ENCODE measurements at places on chromosomes 2 and 18. TPM values are rescaled to one million over a fixed set of nuclear protein-coding genes. Genes with fewer than 3 reads are reported as not detected.
A peak's percentile ranks its signal among the peaks of the same experiment; 100 is the strongest.

The DNER gene
- 1.3 TPM for total RNA-seq

The SCN2A gene
- total RNA-seq: 2.2 TPM

The CD28 gene
- total RNA-seq: 2.9 TPM

The NAT8 gene
- not detected for total RNA-seq

The PKDCC gene
- 131 TPM for total RNA-seq

GRCh38 chr2:85019121-85019520 is 48.2 kb downstream of the KCMF1 start:
- H3K27ac ChIP-seq: no peak overlapping the region
- H3K27me3 ChIP-seq: no peaks in the 10 kb centered on the region
- DNase-seq: no peak
- no peak overlapping the region for H3K4me3 ChIP-seq
- H3K4me1 ChIP-seq: no peaks in the 10 kb centered on the region

DNA sequence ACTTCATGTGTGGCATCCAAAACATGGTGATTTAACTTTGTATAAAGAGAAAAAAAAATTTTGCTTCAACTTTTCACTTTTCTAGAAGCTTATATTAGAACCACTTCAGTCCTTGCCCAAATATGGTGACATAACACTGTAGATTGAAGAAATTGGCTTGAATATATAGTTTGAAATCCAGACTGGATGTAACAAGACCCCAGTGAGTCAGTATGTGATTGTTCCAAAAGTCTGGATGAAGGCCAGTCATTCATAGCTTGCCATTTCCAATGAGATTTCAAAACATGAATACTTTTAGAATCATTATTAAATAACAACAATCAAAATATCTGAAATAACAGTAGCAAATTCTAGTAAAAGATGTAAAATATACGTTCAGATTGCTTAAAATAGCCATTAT is 104.8 kb upstream of the FN1 start:
- no peaks in the 10 kb centered on the region for H3K4me1 ChIP-seq
- H3K27ac ChIP-seq: no peak overlapping the region
- no peaks in the 10 kb centered on the region for H3K36me3 ChIP-seq
- no peaks in the 10 kb centered on the region for H3K27me3 ChIP-seq
- no peak for DNase-seq
- H3K4me3 ChIP-seq: no peak overlapping the region

DNA sequence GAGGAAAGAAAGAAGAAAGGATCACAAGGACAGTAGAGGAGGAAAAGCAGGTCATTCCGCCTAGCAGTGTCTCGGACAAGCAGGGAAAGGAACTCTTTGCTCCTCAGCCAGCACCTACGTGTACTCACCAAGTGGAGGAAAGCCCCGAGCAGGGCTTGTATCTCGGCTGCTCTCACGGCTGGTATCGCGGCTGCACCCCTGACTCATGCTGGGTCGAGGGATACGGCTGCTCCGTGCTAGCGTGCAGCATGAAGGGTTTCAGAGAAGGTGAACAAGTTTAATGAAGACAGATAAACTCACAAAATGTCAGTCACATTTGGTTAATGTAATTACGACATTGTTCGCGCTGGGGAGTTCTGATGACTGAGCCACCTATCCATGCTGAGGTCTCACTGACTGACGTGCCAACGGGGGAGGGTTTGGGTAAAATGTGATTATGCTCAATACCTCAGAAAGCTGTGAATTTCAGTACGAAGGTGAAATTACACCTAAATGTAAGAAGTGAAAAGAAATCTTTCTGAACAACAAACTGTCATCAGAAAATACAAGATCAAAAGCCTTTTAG is 112.1 kb upstream of the RNU4ATAC start:
- H3K27ac ChIP-seq: no peak overlapping the region
- no peak for DNase-seq
- no peak overlapping the region for H3K4me3 ChIP-seq
- no peaks in the 10 kb centered on the region for H3K4me1 ChIP-seq

DNA sequence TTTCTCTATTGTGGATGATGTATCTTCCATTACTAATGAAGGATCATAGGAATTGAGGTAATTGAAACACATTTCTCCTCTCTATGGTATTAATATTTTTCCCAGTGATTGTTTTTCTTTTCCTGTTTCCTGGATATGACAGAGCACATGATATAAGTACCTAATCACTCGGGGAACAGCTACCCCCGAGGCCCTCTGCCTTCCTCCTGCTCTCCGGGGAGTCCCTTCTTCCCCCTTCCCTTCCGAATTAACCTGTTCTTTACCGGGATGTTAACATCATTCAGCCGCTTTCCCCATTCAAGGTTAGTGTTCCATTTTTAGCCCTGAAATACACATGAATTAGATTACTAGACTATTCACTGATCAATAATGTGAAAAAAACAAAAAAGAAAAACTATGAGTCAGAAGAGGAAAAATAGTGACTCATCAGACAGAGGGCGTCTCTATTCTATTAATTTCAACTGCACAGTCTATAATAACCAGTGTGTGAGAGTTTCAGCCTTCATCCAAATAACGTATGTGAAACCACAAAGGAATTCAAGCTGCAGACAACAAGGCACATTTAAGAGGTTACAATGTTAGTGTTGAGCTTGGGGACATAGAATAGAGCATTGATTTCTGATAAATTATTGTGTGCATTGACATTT is 450.8 kb downstream of the DLGAP1 start:
- DNase-seq: no peak
- H3K27me3 ChIP-seq: no peaks in the 10 kb centered on the region
- H3K4me3 ChIP-seq: no peak overlapping the region
- no peak overlapping the region for H3K27ac ChIP-seq
- H3K4me1 ChIP-seq: no peaks in the 10 kb centered on the region

DNA sequence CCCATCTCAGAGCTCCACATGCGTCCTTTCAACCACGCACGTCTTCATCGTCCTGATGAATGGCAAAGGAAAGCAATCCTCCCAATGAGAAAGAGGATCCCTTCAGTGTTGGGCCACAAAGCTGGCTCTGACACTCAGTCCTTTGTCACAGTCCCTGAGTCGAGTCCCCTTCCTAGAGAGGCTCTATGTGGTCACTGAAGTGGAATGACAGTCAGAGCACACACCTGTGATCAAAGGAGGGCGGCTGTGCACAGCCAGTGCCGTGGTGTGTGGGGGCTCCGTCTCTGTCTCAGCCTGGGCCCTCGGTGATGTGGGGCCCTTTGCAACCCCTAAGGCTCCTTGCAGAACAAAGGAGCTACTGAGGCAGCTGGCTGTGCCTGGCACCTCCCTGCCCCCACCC is 157.3 kb upstream of the APCDD1 start:
- no peaks in the 10 kb centered on the region for H3K27me3 ChIP-seq
- no peak for DNase-seq
- H3K27ac ChIP-seq: no peak overlapping the region

- H3K4me1 ChIP-seq: no peaks in the 10 kb centered on the region
- no peaks in the 10 kb centered on the region for H3K36me3 ChIP-seq
- H3K27ac ChIP-seq: no peak overlapping the region
- H3K4me3 ChIP-seq: no peak overlapping the region
- H3K27me3 ChIP-seq: no peaks in the 10 kb centered on the region
Measured at GRCh38 chr2:43254331-43254730, 27.9 kb upstream of the ZFP36L2 start.

GRCh38 chr2:234957834-234958135 is 6.0 kb downstream of the SH3BP4 start:
- DNase-seq: no peak
- H3K4me3 ChIP-seq: no peak overlapping the region
- H3K27me3 ChIP-seq: no peaks in the 10 kb centered on the region
- no peaks in the 10 kb centered on the region for H3K36me3 ChIP-seq
- peaks cover 10% of the 10 kb centered on the region for H3K4me1 ChIP-seq

DNA sequence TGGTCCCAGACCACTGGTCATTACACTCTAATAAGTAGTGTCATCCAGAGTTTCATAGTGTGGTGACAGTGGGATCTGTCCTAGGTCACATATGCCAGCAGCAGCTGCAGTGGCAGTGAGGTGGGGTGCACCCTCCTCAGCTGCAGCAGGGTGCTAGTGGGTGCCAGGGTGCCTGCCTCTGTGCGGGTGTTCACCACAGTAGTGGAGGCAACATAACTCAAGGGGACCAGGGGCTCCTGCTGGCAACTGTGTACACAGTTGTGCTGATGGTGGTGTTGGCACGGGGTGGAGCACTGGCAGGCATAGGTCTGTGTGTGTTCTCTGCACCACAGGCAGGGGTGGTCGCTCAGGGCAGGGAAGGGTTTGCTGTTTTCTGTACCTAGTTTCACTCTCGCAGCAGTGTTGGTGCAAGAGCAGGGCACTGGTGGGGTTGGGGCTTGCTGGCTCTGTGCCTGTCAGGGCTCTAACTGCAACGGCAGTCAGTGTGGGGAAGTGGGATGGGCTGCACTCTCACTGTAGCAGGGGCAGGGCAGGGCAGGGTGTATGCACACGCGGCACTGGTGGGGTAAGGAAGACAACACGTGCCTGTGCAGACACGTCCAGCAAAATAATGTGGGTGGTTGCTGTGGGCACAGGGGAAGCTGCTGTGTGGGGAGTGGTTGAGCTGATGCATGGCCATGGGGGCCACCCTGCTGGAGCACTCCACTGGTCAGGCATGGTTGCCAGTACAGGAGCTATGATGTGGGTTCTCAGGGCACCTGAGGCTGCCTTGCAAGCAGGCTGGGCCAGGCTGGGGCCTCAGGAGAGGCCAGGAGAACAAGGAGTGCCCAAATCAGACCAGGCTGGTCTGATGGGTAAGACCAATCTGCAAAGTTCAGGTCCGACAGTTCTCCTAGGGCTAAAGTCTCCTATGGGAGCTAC is 226.6 kb downstream of the MEIS1 start:
- no peaks in the 10 kb centered on the region for H3K36me3 ChIP-seq
- DNase-seq: no peak
- H3K27ac ChIP-seq: no peak overlapping the region
- no peaks in the 10 kb centered on the region for H3K4me1 ChIP-seq
- no peak overlapping the region for H3K4me3 ChIP-seq

DNA sequence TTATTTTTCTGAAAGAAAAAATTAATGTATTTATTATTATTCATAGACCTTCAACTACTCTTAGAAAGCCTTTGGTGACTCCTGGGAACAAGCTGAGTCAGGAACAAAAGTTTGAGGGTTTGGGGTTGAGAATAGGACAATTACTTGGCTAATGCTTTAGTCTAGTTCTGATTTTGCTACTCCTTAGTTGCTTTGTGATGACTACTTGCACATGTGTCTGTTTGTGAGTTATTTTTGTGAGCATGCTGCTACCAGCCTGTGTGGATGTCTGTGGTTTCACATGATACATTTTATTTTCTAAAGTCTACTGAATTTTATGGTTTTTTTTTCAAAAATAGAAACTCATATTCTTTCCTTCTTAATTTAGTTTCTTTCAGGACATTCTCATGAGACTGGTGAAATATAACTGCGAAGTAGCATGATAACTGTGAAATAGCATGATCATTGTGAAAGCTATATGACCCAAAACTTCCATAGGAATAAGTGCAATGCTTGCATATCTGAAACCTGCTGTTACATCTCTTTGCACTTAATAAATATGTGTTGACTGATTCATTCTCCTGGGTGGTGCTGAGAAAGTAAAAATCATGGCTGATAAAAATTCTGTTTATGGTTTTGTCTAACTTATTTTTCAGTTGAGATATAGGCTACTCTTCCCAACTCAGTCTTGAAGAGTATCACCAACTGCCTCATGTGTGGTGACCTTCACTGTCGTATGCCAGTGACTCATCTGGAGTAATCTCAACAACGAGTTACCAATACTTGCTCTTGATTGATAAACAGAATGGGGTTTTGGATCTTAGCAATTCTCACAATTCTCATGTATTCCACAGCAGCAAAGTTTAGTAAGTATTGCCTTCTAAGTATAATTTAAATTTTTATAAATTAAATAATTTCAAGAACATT is 17.9 kb upstream of the IL18R1 start:
- H3K4me3 ChIP-seq: no peak overlapping the region
- H3K4me1 ChIP-seq: no peaks in the 10 kb centered on the region
- no peaks in the 10 kb centered on the region for H3K36me3 ChIP-seq

GRCh38 chr2:232577841-232578240 is 27.4 kb downstream of the EIF4E2 start:
- no peak for DNase-seq
- H3K4me3 ChIP-seq: no peak overlapping the region
- no peaks in the 10 kb centered on the region for H3K4me1 ChIP-seq
- no peak overlapping the region for H3K27ac ChIP-seq
- no peaks in the 10 kb centered on the region for H3K27me3 ChIP-seq

- no peak overlapping the region for H3K27ac ChIP-seq
- H3K36me3 ChIP-seq: peaks cover 8% of the 10 kb centered on the region
- H3K4me1 ChIP-seq: no peaks in the 10 kb centered on the region
- DNase-seq: no peak
- H3K27me3 ChIP-seq: no peaks in the 10 kb centered on the region
Measured at GRCh38 chr2:69933839-69934613, 19.1 kb downstream of the MXD1 start.

DNA sequence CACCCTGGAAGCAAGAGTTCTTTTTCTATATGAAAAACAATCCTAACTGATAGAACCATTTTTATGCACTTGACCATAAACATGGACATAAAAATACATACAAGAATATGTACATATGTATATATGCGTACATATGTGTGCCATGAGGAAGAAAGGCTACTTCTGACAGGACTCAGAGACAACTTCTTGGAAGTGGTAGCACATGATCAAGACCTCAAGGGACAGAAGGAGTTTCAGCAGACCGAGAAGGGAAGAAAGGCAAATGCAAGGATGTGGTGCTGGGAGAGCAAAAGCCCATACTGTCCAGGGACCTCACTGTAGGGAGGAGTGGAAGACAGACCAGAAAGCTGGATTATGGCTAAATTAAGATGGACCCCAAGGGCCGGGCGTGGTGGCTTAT is 11.4 kb upstream of the NPAS2 start:
- no peaks in the 10 kb centered on the region for H3K27me3 ChIP-seq
- no peaks in the 10 kb centered on the region for H3K4me1 ChIP-seq
- no peaks in the 10 kb centered on the region for H3K36me3 ChIP-seq
- no peak for DNase-seq
- no peak overlapping the region for H3K27ac ChIP-seq

DNA sequence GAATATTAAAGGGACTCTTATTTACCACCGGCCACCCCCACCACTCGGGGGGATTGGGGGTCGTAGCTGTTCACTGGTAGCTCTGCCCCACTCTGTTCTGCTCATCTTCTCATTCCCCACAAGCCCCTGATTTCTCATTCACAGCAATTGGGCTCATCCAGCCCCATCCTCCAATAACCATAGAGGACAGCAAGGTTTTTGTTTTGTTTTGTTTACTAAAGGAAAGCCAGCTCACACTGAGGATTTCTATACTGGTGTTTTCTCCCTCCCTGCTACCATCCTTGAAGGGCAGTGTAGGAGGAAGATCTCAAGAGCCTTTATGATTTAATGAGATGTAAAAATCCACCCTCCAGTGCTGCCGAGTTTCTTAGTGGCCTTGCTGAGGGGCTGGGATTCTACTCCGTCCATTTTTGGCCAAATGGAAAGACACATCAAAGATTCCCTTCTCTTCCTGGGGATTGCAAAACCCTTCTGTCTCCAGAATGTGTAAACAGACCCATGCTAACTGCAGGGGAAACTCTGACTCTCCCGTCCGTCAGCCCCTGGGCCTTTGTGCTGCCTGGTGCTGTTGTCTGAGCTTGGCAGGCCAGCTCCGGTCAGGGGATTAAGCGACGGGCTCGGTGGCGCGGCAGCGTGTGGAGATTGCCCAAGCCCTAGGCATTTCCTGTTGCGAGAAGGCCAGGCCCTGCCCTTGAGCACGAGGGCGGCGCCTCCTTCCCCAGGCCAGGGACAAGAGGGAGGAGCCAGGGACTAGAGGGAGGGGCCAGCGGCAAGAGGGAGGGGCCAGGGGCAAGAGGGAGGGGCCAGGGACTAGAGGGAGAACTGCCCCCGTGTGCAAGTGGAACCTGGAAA is 165.0 kb downstream of the ANTXR1 start:
- no peaks in the 10 kb centered on the region for H3K36me3 ChIP-seq
- peak overlapping the region; percentile 91 for H3K27ac ChIP-seq
- H3K4me1 ChIP-seq: no peaks in the 10 kb centered on the region
- peak; percentile 64 for DNase-seq

Measured in breast epithelium (tissue), 4 donors.